Stimulated activated CD8-positive, alpha-beta memory T cell treated with anti-CD3 and anti-CD28 coated beads, Interleukin-7, amount 100 ng/mL, for 1 hour (primary cell): ENCODE measurements at places on chromosomes 2 and 18.

DNA sequence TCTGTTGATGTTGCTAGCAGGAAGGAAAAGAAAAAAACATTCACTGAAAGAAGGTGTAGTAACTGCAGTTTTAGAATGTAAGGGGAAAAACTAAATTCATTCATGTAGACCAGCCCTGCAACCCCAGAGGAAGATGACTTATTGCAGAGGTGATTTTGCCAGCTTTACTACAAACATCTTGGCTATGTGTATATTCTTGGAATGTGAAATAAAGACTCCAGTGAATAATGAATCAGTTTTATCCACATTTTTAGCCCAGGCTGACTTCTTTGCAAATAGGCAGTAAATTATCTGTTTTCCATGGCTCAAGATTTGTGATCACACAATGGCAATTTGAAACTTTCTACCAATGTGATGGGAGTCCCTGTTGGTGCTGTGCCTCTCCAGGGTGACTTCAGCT lies 206.1 kb upstream of the SETBP1 start:
- no peak for DNase-seq

DNA sequence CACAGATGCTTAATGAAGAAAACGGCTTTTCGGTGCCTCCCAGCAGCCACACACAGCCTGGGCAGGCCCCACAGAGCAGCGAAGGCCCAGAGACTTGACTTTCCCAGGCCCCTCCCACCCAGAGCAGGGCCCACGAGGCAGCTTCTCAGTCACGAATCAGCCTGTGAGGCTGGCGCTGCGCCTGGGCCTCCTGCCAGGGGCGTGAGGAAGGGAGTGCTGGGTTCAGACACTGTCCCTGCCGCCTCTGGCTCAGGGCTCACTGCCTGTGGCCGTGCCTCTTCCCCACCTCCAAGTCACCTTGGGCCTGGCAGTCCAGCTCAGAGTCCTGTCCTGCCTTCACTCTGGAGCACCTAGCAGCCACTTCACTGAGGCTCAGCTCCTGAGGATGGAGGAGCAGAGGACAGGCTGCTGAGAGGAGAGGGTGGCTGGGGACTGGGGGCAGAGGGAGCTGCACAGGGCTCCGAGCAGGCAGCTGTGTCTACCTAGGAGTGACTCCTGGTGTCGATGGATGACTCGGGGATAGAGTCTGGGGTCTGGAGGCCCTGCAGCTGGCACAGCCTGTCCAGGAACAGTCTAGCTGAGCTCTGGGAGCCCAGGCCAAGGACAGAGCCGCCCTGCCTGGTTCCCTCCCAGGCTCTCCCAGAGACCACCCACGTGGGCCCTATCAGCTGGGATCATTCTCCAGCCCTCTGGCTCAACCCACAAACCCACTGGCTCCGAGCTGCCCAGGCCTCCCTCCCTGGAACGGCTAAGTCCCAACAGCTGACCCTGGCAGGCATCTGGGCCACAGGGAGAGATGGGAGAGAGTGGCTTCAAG lies 36.4 kb upstream of the FOSL2 start:
- no peak for DNase-seq

DNA sequence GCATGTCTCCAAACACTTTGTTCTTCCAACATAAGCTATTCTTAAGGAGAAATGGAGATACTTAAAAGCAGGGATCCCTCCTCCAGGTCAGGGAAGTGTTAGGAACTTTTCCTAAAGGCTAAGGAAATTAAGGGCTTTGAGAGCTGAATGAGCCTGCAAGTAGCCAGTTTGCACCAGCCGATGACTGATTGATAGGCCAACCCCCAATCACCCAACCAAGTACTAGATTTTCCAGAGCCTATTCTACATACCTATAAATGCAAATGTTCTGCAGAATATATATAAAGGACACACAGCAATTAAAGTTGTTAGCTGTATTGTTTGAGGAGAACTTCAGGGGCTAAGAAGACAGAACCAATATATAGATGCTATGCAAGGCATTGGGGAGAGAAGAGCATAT lies 547.6 kb downstream of the NRXN1 start:
- no peak for DNase-seq

DNA sequence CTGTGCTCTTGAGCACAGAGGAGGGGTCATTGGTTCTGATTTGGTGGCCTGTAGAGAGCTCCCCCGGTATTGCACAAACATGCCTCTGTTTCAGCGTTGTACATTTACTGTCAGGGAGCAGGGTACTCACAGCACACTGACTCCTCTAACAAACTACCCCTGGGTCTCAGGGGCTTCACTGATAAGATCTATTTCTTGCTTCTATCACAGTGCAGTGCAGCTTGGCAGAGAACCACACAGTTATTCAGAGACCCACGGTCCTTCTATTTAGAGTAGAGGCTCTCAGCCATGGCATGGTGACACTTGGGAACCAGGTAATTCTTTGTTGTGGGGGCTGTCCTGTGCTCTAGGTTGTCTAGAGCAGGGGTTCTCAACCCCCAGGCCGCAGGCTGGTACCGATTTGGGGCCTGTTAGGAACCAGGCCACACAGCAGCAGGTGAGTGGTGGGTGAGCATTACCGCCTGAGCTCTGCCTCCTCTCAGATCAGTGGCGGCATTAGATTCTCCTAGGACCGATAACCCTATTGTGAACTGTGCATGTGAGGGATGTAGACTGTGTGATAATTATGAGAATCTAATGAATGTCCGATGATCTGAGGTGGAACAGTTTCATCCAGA lies 133.4 kb upstream of the MYCN start:
- no peak for DNase-seq

GRCh38 chr2:11899264-11899818 lies 152.9 kb downstream of the LPIN1 start:
- DNase-seq = no peak

DNA sequence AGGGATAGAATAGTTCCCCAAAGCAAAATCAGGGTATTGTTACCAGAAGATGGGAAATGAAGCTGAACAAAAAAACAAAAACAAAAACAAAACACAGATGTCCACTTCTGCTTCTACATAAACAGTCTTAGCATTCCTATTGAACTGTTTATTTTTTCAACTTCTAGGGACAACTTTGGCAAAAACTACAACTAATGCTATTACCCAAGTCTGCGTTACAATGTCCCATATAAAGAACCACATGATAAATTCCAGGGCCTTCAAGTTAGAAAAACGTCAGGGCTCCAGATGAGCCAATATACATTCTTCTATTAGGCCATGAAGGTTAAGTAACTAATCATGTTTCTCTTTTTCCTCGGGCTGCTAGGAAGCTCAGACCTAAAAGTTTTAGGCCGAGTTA lies 16.9 kb downstream of the PID1 start:
- DNase-seq = no peak

- DNase-seq = no peak
These were observed 21.6 kb downstream of the TRPM8 start for GRCh38 chr2:233938676-233939370.

- no peak for DNase-seq
These were observed 81.3 kb downstream of the CLHC1 start for GRCh38 chr2:55150834-55151233.

- DNase-seq = no peak
These were observed 42.1 kb upstream of the MAP4K3 start for GRCh38 chr2:39479053-39479670.

DNA sequence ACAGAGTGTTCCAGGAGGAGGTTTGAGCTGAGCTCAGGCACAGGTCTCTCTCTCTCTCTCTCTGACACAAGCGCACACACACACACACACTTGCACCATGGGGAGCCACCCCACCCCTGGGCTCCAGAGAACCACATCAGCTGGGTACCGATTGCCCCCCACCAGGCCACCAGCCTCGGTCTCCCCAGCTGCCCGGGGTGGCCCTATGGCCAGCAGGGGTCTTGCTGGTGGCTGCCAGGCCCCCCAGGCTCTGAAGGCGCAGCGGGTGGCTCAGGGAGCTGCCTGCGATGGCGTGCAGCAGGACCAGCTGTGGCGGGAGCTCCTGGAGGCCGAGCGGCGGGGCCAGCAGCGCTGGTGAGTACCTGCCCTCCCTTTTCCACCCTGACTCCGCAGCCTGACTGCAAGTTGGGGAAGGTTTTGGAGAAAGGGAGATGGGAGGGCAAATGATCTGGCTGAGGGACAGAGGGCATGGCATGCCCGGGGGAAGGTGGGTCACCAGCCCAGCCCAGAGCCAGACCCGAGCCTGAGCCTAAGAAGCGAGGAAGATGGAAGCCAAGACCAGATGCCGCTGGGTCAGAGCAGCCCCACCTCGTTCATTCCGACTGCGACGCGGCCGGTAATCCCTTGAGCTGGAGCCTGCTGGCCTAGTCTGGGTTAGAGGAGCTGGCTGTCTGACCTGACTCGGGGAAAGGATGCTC lies 21.9 kb upstream of the SLC66A3 start:
- DNase-seq = no peak

- no peak for DNase-seq
These were observed 134.5 kb downstream of the MEIS1 start for GRCh38 chr2:66569321-66569851.

DNA sequence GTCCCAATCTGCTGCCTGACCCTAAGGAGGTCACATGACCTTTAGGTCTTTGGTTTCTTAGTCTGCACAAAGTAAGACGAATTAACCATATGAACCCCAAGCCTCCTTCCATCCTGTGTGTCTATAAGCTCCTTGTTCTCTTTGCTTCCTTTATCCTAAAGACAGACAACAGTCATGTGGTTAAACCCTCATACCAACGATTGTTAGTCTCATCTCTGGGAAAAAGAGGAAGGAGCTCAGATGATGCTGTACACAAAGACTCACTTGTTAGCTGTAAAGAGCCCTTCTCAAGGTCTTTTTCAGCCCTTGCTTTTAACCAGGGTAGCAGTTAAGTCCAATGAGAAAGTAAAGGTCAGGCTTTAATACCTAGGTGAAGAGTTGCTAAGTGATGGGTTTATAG lies 443.7 kb downstream of the TNS1 start:
- no peak for DNase-seq

DNA sequence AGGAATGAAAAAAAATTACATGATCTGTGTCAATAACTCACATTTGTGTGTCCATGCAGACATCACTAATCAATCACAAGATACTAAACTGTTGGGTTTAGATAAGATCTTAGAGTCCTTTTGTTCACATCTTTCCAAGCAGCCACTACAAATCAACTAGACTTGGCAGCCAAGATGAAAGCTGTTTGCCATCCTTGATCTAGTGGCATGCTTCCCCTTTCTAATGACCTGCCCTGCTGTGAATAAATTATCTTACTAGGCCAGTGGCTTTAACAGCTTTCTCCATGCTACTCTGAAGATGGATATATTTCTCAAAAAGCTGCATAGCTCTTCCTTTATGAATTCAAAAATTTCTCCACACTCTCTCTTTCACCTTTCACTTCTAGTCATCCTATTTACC lies 1338.0 kb upstream of the ACVR2A start:
- no peak for DNase-seq

DNA sequence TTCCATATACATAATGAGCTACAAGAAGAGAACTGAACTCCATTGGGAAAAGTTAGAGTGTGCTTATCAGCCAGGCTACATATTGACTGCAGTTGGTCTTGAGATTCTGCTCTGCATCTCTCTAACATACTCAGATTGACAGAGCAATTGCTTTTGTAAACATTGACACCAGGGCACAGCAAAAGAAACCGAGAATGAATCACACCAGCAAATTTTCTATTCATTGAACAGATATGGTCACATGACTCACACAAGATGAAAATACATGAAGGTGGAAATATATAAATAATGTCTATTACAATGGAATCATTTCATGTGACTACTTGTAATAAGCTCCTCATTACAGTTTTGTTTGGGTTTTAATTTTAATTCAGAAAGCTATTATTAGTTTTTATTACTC lies 691.9 kb upstream of the TMEFF2 start:
- no peak for DNase-seq

- no peak for DNase-seq
These were observed 11.9 kb downstream of the IL18RAP start for GRCh38 chr2:102434655-102435381.

DNA sequence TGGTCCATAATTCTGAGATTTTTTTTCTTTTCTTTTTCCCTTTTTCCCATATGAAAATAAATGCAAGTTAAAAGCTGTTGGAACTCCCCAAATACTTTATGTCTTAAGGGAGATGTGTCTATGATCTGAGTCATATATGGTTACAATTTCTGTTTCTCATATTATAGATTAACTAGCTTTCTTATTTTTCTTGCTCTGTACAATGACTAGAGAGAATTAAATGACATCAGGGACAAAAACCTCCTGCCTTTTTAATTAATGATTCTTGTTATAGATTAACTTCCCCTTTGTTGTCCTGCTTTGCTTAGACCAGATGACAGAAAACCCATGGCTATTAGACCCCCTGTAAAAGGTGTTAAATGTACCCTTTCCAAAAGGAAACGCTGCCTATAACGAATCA lies 643.9 kb upstream of the NXPH2 start:
- DNase-seq = no peak

- DNase-seq = no peak
These were observed 562.7 kb upstream of the SLC39A10 start for GRCh38 chr2:195094330-195094729.

DNA sequence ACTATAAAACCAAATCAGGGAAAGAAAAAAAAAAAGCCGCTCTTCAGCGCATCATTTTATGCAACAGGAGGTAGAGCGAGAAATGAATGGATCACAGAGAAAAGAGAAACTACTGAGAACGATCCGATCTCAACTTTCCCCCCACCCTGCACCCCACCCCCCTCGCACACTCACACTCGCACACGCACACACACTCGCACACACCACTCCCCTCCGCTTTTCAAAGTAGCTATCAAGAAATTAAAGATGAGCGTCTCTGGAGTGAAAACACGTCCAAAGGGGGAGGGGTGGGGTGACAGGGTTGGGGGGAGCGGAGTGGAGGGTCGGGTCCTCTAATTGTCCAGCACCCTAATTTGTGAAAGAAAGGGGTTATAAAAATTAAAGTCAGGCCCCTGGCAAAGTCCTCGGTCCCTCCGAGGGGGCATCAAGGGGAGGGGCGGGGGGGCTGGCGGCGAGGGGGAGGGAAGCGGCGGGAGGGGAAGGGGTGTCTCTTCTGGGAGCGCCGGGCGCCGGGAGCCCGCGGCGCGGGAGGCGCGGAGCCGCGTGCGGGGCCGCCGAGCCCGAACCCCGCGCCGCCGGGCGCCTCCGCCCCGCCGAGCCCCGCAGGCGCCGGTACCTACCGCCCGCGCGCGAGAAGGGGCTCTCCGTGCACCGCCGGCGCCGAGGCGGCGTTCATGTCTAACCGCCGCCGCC lies 428 bp downstream of the TCF4 start:
- DNase-seq = no peak

- no peak for DNase-seq
These were observed 49.9 kb upstream of the CXCR4 start for GRCh38 chr2:136167721-136168475.

- DNase-seq = no peak
These were observed 181.3 kb downstream of the CTIF start for GRCh38 chr18:48719974-48720654.
